NCI-H1930 (cell line): ENCODE measurements at places on chromosomes 16 and 17.
A peak's percentile ranks its signal among the peaks of the same experiment; 100 is the strongest.

GRCh38 chr17:19248928-19249574, 11.9 kb downstream of the EPN2 start:
- DNase-seq, result no peak

DNA sequence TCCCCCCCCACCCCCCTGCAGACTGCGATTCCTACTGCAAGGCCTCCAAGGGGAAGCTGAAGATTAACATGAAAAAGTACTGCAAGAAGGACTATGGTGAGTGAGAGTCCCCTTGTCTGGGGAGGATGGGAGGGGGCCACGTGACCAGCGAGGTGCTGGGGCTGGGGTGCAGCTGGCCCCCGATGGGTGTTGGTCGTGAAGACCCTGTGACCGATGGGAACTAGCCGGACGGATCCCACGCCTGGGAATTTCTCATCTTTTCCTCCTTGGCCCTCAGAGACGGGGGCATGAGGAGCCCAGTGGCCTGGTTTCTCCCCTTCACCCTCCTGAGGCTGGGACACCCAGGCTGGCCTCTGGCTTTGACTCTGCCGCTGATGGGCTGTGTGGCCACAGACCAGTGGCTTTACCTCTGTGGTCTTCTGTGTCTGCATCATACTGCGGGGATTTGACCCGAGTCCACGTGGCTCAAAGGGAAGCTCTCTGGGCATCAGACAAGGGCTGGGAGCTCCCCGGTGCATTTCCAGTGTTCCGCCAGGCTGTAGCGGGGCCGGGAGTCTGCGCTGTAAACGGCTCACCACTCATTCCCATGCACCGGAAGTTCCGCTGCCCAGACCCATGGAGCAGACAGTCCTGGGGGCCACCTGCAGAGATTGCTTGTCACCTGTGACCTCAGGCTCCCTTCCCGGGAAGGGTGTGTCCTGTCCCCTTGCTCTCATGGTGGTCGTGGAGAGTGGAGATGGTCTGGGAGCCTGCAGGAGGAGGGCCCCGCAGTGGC, 200.0 kb downstream of the NTN1 start:
- no peak for DNase-seq

- DNase-seq, result no peak
Observed at GRCh38 chr17:45246861-45247428, 14.9 kb downstream of the SPATA32 start.

DNA sequence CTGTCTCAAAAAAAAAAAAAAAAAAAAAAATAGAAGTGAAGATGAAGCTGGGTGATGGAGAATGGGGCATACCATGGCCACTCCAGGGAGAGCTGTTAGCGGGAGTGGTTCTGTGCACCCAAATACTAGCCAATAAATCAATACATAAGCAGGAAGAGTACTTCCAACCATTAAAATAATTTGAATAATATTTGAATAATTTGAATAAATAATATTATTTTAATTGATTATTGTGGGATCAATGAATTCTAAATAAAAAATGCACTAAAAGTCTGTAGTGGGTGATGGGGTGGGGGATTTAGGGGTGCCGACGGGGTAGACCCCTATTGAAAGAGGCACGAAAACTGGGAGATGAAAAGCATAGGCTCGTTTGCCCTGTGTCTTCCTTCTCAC, 41.4 kb upstream of the CMIP start:
- no peak for DNase-seq

DNA sequence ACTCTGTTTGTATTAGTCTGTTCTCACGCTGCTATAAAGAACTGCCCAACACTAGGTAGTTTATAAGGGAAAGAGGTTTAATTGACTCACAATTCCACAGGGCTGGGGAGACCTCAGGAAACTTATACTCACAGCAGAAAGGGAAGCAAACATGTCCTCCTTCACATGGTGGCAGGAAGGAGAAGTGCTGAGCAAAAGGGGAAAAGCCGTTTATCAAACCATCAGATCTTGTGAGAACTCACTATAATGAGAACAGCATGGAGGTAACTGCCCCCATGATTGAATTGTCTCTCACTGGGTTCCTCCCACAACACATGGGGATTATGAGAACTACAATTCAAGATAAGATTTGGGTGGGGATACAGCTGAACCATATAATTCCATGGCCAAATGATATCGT, 30.9 kb downstream of the ABCC1 start:
- no peak for DNase-seq

DNA sequence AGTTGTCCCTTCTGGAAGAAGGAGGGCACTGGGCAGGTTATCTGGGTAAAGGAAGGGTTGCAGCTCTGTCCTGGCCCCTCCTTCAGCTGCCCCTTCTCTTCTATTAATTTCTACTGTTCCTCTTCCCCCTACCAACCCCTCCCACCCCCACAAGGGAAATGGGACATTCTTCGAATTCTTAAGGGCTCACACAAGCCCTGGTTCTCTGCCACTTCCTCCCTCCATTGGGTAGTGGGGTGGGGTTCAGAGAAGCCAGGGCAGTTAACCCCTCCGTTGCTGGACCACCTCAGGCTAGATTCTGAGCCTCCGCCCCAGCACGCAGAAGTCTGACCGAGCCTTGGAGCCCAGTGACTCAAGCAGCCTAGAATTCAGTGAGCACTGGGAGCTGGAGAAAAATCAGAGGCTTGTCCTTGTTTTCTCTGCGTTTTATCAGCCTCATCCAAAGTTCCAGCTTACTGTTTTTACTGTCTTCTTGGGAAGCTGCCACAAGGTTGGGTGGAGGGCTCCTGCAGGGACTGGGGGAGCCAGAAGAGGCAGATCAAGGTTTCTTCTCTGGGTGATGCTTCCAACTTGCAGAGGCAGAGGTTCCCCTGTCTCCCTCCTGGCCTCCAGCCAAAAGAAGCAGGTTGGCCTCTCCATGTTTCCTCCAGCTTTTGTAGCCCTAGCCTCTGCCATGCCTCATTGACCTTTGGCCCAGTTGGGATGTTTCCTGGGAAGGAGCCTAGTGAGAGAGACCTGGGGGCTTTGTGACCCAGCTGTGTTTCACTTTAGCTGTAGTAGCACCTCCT, 10.2 kb downstream of the LASP1 start:
- no peak for DNase-seq

- no peak for DNase-seq
Observed at GRCh38 chr17:80102664-80103448, 1.5 kb downstream of the GAA start.

GRCh38 chr16:3234543-3234856, 458 bp downstream of the ZNF200 start:
- no peak for DNase-seq

DNA sequence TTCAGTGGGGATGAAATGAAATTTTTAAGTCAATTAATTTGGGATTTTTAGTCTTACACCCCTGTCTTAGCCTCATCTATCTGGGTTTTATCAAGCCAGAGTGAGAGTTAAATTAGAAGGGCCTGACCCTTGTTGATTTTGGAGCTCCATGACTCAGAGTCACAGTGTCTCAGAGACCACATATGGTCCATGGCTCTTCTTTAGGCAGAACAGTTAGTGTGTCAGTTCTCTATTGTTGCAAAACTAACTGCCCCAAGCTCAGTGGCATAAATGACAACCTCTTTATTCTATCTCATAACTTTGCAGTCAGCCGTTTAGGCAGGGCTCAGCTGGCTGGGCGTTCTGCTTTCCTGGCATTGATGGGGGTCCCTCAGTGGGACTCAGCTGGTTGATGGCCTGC, 44.7 kb downstream of the IRF8 start:
- DNase-seq, result no peak

GRCh38 chr16:13324851-13325250, 423.5 kb downstream of the SHISA9 start:
- no peak for DNase-seq

- no peak for DNase-seq
Observed at GRCh38 chr17:57415751-57416207, 159.5 kb downstream of the MSI2 start.

GRCh38 chr17:46868689-46869187, 17.4 kb downstream of the WNT9B start:
- no peak for DNase-seq

DNA sequence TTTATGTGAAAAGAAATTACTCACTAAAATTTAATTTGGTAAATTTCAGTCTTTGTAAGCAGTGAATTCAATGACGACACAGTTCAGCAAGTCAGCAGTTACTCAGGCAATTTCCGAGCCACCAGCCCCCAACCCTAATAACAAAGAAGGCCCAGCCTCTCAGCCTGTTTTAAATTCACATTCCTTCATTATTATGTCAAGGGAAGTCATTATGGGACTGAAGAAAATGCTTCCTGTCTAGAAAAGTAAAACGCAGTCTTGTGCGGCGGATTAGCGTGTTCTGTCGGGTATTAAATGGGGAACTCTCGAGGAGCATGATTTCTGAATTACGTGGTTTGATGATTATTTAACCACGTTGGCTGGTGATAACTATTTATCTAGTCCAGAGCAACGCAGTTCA, 177.6 kb downstream of the AIPL1 start:
- no peak for DNase-seq

DNA sequence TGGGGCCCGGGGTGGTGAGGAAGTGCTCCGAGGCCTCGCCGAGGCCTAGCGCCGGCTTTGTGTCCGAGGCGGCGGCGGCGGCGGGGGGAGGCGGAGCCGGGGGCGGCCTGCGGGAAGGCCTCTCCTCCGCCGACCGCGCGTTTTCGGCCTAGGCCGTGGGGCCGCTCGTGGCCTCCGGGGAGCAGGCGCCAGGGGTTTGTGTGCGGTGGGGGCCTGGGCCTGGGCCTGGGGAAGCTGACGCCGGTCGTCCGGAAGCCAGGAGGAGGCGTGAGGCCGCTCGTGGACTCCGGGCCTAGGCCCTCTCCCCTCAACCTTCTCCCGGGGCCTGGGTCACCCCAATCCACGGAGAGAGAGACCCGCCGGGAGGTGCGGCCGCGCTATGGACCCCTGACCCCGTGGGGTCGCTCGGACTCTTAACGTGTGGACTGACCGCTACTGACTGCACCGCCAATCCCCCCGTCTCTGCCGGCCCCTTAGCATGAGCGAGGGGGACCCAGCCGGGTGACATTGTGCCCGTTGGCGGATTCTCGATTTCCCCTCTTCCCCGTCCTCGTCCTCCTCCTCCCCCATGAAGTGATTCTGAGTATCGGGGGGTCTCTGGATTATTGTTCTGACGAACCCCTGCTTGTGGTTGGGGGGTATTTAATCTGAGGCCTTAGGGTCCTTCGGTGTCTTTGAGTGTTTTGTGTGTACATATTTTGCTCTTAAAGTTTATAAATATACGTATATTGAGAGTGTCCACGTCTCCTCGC, 660 bp downstream of the RBBP6 start:
- no peak for DNase-seq

GRCh38 chr16:56353054-56353921, 72.1 kb downstream of the AMFR start:
- no peak for DNase-seq

DNA sequence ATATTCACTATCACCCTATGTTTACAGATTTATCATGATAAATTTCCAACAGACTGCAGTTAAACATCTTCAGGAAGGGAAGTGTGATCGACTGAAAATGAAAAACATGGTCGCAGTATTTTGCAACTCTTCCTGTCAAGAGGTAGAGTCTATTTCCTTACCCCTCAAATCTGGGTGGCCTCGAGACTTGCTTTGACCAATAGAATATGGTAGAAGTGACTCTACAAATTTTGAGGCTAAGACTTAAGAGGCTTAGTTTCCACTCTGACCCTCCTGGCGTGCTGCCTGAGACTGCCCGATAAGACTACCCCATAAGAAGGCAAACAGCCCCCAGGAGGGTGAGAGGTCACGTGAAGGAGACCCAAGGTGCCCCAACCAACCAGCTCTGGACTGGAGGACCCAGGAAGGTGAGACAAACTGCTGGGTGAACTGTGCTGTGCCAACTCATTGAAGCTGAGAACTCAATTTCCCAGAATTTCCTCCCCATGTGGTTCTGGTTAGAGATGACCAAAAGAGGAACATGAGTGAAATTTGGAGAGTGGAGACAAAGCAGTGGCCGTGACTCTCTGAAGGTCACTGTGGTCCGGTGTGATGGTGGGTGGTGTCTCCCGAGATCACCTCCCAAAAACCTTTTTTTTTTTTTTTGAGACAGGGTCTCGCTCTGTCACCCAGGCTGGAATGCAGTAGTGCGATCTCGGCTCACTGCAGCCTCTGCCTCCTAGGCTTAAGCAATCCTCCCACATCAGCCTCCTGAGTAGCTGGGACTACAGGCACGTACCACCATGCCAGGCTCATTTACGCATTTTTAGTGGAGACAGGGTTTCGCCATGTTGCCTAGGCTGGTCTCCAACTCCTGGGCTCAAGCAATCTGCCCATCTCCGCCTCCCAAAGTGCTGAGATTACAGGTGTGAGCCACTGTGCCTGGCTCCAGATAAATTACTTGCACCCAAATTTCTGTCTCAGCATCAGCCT, 38.2 kb upstream of the LITAF start:
- DNase-seq, result no peak

- DNase-seq, result peak; percentile 89
Observed at GRCh38 chr17:78313735-78314648, 45.9 kb downstream of the SOCS3 start.

- DNase-seq, result no peak
Observed at GRCh38 chr17:75356260-75356937, 49.1 kb downstream of the GRB2 start.

GRCh38 chr16:61946019-61946418, 90.2 kb downstream of the CDH8 start:
- DNase-seq, result no peak

GRCh38 chr16:87637357-87637756, 35.0 kb downstream of the JPH3 start:
- no peak for DNase-seq

DNA sequence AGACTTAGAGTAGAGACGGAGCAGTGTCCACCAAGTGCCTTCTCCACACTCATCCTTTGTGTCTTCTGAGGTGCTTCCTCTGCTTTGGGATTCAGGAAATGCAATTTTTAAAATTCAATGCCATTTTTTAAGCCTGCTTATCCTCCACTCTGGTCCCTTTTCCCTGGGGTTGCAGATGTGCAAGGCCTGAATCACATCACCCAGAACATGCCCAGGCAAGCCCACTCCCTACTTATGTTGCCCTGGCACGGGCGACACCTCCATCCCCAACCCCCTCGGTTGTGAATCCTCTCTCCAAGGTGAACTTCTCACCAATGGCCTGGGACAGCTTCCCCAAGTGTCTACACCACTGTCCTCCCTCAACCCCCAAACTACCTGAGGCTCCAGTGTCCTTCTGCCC, 116.2 kb downstream of the C17orf67 start:
- DNase-seq, result no peak

DNA sequence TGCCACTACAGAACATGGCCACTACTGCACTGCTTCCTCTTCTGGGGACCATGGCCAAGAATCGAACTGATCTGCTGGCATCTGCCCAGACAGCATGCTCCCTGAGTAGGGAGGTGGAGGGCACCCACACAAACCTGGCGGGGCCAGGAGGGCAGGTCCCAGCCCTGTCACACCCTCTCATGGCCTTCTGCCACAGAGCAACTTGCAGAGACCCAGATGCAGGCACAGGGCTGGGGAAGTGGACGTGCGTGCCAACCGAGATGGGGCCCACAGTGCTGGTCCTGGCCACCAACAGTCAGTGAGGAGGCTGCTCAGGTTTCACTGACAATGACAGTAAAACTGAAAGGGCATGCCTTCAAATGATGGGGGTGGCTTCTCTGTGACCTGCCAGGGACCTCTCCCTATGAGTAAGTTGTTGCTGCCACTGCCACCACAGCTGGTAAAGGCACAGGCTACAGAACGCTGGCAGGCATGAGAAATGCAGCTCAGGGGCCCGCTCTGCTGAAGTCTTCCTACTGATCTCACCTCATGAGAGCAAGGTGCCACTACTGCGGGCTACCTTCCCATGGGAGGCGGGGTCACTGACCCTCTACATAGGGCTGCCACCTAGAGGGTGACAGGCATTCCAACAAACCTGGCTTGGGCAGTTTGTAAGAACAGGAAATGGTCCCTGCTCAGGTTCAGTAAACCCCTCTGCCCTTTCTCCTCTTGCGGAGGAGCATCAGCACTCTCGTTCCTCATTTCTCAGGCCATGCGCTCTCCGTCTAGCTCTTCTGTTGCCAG, 15.5 kb downstream of the HIC1 start:
- no peak for DNase-seq

GRCh38 chr17:78255029-78255656, 23.7 kb downstream of the TMEM235 start:
- no peak for DNase-seq
